GF-D8 (cell line): ENCODE measurements at places on chromosomes 6 and 20.

DNA sequence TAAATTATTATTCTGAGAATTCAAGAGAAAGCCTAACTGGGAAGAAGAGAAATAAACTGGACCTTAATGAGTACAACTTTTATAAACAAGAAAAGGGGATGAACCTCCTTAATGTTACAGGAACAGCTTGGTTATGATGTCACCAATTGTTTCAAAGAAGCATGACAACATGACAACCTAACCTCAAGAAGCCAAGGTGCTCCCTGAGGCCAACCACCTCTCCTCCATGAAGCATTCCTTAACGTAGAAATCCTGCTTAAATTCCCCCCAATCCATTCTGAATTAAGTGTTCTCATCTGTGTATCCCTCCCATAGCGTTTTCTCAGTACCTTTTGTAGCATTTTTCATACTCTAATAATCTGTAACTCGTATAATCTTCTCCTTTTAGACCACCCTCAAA, 1.7 kb downstream of the HBS1L start:
- DNase-seq: no peak

- no peak for DNase-seq
These were observed 210.5 kb downstream of the FARS2 start for GRCh38 chr6:5471637-5472398.

- no peak for DNase-seq
These were observed 9.2 kb downstream of the KCNG1 start for GRCh38 chr20:51013577-51014330.

DNA sequence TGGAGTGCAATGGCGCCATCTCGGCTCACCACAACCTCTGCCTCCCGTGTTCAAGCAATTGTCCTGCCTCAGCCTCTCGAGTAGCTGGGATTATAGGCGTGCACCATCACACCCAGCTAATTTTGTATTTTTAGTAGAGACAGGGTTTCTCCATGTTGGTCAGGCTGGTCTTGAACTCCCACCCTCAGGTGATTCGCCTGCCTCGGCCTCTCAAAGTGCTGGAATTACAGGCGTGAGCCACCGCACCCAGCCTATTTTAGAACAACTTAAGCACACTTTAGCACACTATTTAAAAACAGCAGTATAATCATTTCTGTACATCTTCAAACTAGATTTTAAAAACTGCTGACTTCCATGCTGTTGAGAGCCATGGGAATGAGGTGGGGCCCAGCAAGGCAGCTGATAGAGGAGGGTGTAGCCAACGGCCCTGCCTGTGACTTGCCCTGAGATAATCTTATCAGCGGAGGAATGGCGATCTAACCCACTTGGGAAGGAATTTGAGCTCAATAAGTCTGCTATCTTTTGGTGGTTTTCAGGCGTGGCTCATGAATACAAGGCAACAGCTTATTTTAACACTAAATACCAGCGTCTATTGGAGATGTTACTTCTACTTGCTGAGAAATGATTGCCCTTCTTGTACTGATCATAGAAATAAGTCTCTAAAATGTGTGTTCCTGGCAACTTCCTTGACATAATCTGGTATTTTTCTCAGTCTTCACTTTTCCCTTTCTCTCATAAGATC, 12.1 kb downstream of the ZDHHC14 start:
- no peak for DNase-seq

- DNase-seq: no peak
These were observed 320.2 kb upstream of the SULF2 start for GRCh38 chr20:48105526-48105925.

- no peak for DNase-seq
These were observed 313.7 kb upstream of the TBX18 start for GRCh38 chr6:85078058-85078457.

DNA sequence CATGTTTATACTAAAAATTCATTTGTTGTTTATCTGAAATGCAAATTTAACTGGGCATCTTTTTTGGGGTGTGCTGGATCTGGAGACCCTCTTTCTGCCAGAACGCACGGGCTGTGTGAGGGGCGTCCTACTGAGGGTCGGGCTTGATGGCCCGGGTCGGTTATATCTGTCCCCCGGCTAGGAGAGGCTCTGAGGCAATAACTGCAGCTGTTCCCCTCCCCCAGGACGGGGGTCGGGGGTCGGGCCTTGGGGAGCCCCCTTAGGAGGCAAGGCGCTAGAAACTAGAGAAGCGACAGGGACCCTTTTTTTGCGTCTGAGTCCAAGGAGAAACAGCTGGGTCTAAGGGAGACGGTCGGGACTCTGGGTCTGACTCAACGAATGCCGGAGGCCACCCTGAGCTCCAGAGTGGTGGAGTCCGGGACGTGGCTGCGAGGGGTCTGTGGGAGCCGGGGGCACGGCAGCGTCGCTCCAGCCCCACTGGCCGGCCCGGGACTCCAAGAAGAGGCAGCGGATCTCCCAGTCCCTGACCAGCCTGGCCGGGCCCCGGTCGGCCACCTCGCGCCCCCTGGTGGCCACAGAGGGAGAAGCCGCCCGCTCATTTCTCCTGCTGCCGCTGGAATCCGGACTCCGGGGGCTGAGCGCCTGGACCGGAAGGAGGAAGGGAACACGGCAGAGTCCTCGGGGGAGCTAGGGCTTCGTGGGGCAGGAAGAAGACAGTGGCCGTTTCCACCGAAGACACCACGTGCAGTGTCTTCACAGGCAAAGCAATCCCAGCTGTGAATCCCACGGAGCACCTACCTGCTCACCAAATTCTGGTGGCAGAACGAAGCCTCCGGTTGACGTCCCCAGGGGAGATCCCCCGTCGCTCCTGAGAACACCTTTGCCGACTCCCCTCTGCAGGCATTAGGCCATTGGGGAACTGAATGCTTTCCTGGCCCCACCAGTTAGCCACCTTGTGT, 24.0 kb upstream of the SCML4 start:
- DNase-seq: no peak

- no peak for DNase-seq
These were observed 31.3 kb downstream of the PPP1R3G start for GRCh38 chr6:5116243-5116991.

GRCh38 chr6:146047371-146047770, 18.5 kb downstream of the GRM1 start:
- no peak for DNase-seq

GRCh38 chr20:36045373-36045714, 77.0 kb downstream of the CNBD2 start:
- DNase-seq: no peak

DNA sequence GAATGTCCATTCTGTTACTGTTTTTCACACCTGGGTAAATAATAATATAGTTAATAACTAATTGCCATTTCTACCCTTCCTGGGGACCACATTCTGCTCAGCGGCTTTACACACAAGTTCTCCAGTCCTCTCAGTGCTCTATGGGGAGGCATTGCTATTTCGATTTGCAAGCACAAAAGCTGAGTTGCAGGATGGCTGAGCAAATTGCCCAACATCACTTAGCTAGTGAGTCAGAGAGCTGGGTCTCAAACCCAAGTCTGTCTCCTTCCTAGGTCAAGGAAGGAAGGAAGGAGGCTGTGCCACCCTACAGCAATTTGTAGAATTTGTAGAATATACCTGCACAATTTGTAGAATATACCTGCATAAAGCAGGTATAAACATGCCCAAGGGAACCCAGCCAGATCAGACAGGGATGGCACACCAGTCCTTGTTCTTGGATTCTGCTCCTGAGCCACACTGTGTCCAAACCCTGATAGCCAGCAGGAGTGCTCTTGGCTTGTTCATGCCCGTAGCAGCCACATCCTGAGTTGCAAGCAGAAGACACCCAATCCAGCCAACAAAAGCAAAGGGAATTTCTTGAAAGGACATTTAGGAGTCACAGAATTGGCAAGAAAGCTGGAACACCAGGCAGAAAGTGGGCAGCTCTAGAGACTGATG, 56.9 kb downstream of the LY86 start:
- DNase-seq: no peak

DNA sequence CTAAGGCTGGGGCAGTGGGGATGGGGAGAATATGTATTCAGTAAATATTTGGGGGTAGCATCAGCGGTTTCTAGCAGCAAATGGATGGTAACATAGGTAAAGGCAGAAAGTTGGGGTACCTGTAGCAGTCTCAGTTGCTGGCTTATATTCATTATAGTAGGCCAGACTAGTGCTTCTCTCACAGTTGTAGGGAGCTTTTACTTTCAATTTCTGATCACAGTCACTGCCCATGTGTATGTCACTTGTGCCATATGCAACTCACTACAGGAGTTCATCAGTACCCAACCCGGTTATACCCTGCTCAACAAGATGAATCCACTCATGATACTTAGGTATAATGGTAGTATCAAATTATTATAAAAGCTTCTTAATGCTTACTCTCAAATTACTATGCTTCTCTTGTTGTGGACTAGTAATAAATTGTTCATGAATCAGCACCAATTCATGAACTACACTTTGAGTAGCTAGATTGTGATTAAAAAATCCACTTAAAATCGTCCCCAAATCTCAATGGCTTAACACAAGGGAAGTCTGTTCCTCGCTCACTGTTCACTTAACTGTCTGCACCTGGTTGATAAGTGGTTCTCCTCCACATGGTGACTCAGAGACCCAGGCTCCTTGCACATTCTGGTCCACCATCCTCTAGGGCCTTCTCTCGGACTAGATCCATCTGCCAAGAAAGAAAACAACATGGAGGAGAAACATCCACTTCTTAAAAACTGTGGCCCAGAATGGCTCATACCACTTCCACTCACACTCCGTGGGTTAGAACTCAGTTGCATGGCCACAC, 31.3 kb upstream of the MYLIP start:
- DNase-seq: no peak
